Activated CD8-positive, alpha-beta memory T cell treated with anti-CD3 and anti-CD28 coated beads for 1 hour (primary cell): ENCODE measurements at places on chromosomes 6 and 20.

- DNase-seq, result no peak
Measured at GRCh38 chr6:132816660-132817059, 2.3 kb downstream of the RPS12 start.

DNA sequence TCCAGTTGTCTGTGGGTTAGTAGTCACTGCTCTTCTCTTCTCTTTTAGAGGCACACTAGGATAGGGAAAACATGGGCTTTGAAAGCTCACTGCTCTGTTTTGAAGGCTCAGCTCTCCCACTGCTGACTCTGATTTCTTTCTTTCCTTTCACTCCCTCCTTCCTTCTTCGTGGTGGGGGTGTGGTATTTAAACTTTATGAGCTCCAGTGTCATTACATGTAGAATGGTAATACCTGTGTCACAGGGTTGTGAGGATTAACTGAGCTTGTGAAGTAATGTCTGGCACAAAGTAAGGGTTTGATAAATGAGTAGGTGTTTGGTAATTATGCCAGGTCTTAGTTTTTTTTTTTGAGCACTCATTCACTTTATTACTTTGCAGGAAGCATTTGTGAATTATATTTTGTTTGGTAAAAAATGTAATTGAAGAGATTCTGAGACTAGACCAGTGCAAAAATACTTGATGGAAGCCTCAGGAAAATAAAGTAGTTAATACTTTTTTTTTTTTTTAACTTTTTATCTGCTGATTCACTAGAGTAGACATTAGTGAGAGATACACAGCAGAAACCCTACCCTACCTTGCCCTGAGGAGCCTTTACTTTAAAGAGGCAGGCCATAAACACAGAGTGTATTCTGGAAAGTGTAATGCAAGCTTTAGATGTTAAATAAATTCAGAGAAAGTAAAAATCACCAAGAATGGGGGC, 17.3 kb downstream of the SMAP1 start:
- no peak for DNase-seq

DNA sequence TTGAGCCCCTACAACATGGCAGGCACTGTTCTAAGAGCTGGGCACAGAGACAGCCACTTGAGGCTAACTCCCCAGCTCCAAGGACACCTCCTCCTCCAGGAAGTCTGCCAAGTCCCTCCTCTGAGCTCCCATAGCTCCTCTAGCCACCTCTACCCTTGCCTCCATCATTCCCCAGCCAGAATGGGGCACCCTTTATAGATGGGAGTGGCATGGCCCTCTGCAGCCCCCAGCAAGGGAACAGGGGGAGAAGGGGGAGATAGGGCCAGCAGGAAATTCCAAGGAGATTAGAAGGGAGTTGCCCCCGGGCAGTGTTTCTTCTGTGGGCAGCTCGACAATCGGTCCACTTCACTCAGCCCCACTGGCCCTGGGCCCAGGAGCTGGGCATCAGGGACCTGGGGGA, 19.7 kb upstream of the TLDC2 start:
- no peak for DNase-seq

DNA sequence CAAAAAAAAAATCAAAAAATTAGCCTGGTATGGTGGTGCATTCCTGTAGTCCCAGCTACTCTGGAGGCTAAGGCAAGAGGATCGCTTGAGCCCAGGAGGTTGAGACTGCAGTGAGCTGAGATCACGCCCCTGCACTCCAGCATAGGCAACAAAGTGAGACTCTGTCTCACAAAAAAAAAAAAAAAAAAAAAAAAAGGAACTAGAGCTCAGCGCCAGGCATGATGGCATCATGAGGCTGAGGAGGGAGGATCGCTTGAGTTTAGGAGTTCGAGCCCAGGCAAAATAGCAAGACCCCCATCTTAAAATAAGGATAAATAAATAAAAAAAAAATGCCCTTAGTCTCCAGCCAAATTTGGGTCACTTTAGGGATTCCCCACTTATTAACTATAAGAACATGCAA, 40.4 kb upstream of the PIM1 start:
- DNase-seq, result no peak

- DNase-seq, result no peak
Measured at GRCh38 chr6:142331075-142331551, 29.3 kb downstream of the ADGRG6 start.

DNA sequence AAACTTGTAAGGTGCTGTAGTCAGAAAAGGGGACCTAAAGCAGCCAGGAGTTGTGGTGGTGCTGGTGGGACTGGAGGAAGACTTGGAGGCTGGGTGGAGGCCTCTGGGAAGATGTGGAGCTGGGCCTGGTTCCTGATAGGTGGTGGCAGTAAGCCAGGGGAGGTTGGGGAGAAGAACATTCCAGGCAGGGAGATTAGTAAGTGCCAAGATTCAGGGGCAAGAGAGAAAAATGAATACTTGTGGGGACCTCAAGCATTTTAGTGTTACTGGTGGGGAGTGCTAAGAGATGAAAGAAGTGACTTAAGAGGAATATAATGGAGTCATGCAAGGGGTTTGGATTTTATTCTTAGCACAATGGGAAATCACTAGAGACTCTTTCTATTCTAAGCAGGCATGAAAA, 79.0 kb upstream of the B3GAT2 start:
- DNase-seq, result no peak

DNA sequence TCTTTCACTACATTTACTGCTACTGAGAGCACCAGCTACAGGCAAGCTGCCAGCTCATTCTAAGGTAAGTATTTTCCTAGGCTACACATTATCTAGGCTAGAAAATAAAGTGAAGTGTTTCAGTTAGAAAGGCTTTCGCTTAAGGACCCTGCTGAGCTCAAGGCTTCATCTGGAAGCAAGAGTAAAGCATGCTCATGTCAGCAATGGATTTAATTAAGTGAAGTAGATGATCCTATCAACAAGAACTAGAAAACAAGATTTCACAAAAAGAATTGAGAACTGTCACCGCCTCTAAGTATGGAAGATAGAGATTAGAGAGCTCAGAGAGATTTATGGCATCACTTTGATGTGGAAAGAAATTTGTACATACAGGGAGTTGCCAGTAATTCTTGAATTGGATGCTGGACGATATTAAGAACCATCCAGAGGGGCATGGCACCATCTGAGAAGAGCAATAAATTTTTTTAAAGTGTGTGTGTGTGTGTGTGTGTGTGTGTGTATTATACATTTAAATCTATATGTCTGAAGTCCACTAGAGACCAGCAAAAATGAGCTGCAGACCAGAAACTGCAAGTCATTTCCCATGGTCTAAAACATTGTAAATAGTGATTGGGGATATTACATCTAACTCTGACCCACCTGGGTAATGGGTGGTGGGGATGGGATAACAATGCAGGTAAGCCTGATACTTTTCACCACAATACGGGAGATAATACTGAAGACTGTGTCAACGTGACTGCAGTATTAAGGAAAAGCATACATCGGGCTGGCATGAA, 105.2 kb upstream of the MAP7 start:
- DNase-seq, result no peak

DNA sequence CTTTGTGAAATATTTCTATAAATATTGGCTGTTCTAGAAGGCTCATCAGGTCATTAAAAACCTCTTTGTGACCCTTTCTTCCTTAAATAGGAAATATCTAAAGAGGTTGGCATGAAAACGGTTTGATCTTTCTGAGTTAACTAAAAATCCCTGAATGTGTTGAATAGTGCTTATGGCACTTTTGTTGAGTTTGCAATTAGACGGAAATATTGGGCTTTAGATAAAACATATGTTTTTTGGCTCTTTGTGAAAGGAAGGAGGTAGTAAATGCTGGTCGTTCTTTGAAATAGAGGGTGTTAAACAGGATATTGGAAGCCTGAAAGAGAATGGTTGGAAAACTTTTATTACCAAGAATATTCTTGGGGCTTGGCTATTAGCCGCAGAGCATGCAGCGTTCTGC, 163.0 kb downstream of the ARID1B start:
- no peak for DNase-seq

GRCh38 chr6:30610065-30610464, 7.0 kb downstream of the PPP1R10 start:
- DNase-seq, result no peak
